Tibial artery (tissue), 4 donors: ENCODE measurements at places on chromosomes 7 and 10.
A peak's percentile ranks its signal among the peaks of the same experiment; 100 is the strongest.

DNA sequence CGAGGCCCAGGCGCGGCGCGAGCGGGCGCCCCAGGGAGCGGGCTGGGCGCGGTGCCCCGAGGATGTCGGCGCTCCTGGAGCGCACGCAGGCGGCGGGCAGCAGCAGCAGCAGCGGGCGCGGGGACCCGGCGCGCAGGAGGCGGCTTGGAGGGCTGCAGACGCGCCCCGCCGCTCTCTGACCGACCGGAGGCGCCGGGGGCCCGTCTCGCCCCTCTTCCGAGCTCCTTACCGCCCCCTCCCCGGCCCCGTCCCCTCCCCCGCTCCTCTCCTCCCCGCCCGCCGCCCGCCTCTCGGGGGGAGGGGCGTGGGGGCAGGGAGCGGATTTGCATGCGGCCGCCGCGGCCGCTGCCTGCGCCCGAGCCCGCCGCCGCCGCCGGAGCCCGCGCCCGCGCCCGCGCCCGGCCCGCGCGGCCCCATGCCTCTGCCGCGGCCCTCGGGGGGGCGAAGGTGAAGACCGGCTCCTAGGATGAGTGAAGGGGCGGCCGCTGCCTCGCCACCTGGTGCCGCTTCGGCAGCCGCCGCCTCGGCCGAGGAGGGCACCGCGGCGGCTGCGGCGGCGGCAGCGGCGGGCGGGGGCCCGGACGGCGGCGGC, at the start of gene NRG3:
NRG3 (plus strand) TSS at position 320 of the 592 bp plus-strand sequence.
- DNase-seq: no peak
- peaks cover 22% of the 10 kb centered on the region for H3K4me1 ChIP-seq
- no peaks in the 10 kb centered on the region for H3K36me3 ChIP-seq
- no peak within 1 kb of the TSS for H3K27ac ChIP-seq

DNA sequence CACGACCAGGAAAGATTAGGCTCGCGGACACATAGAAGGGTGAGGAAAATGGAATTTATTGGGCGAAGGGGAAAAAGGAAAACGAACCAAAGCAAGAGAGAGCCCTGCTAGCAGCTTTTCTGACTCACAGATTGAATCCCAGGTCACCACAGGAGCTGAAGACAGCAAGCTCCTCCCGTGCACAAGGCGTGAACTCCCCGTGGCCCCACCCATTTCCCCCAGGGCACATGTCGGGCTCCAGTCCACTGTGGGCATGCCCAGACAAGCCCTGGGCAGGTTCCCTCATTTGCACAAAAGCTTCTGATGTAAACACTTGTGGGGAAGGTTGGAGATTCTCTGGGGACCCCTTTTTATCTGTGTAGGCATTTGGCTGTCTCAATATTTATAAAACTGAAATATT, 582.4 kb downstream of the SUGCT start:
- H3K4me1 ChIP-seq: peaks cover 37% of the 10 kb centered on the region
- no peaks in the 10 kb centered on the region for H3K27me3 ChIP-seq
- H3K36me3 ChIP-seq: no peaks in the 10 kb centered on the region
- peak overlapping the region; percentile 19 for H3K4me3 ChIP-seq
- DNase-seq: peak; percentile 69

GRCh38 chr10:23413629-23414089, 25.2 kb upstream of the OTUD1 start:
- H3K27ac ChIP-seq: no peak overlapping the region
- DNase-seq: no peak
- no peaks in the 10 kb centered on the region for H3K4me1 ChIP-seq
- H3K27me3 ChIP-seq: no peaks in the 10 kb centered on the region
- H3K36me3 ChIP-seq: no peaks in the 10 kb centered on the region

DNA sequence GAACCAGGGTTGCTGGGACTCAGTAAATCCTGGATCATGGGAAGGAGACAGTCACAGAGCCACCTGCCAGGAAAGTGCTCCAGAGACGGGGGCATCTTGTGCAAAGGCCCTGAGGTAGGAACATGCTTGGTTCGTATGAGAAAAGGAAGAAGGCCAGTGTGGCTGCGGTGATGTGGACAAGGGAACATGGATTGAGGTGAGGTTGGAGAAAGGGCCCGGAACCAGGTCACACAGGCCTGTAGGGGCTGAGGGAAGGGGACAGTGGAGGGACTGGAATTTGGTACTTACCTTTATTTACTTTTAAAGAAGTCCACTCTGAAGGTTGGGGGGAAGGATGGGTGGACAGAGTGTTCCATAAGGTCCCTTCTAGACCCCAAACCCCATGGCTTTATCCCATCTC, 32.9 kb upstream of the CXCL12 start:
- no peaks in the 10 kb centered on the region for H3K36me3 ChIP-seq
- no peak overlapping the region for H3K27ac ChIP-seq
- H3K27me3 ChIP-seq: no peaks in the 10 kb centered on the region
- no peak for DNase-seq
- no peak overlapping the region for H3K4me3 ChIP-seq

DNA sequence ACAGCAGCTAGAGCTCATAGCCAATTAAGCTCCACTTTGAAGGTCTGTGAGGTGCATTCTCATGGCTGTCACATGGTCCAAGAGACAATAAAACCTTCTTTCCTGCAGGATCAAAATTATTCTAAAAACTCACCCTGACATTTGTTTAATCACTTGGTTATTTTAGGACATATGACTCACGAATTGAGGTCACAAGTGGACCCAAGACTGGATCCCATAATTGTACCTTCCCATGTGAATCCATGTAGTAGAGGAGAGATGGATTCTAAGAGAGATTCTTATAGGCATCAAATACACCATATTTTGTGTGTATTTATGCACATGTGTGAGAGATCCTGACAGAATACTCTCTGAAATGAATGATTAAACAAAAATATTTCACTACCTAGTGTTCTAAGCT, 18.1 kb downstream of the POLR1F start:
- no peak overlapping the region for H3K4me3 ChIP-seq
- H3K27ac ChIP-seq: no peak overlapping the region
- no peak for DNase-seq
- H3K27me3 ChIP-seq: no peaks in the 10 kb centered on the region

DNA sequence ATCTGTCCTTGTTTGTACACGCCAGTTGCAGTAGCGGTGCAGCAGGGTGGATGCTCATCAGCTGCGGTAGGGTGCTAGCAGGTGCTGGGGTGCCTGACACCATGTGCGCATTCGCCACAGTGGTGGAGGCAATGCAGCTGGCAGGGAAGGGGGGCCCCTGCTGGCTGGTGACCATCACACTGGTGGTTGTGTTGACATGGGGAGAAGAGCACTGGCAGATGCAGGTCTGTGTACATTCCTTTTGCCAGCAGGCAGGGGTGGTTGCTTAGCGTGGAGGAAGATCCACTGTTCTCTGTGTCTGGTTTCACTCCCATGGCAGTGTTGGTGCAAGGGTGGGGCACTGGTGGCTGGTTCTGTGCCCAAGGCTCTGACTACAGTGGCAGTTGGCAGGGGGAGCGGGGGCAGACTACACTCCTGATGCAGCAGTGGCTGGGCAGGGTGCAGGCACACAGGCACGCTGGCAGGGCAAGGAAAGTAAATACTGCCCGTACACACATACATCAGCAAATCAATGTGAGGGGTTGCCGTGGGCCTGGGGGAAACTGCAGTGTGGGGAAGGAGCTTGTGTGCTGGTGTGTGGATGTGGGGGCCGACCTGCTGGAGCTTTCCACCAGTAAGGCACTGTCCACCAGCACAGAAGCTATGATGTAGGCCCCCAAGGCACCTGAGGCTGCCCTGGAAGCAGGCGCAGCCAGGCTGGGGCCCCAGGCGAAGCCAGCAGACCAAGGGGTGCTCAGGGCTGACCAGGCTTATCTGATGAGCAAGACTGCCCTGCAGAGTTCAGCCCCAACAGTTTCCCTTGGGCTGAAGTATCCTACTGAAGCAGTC, 87.2 kb upstream of the UNC5B start:
- no peak overlapping the region for H3K4me3 ChIP-seq
- H3K36me3 ChIP-seq: no peaks in the 10 kb centered on the region
- no peaks in the 10 kb centered on the region for H3K27me3 ChIP-seq
- no peak for DNase-seq
- H3K4me1 ChIP-seq: no peaks in the 10 kb centered on the region
- H3K27ac ChIP-seq: no peak overlapping the region

- H3K4me3 ChIP-seq: no peak overlapping the region
- DNase-seq: no peak
- no peaks in the 10 kb centered on the region for H3K4me1 ChIP-seq
- H3K36me3 ChIP-seq: peaks cover 5% of the 10 kb centered on the region
These were observed 150.4 kb upstream of the FEZF1 start for GRCh38 chr7:122454776-122455507.

DNA sequence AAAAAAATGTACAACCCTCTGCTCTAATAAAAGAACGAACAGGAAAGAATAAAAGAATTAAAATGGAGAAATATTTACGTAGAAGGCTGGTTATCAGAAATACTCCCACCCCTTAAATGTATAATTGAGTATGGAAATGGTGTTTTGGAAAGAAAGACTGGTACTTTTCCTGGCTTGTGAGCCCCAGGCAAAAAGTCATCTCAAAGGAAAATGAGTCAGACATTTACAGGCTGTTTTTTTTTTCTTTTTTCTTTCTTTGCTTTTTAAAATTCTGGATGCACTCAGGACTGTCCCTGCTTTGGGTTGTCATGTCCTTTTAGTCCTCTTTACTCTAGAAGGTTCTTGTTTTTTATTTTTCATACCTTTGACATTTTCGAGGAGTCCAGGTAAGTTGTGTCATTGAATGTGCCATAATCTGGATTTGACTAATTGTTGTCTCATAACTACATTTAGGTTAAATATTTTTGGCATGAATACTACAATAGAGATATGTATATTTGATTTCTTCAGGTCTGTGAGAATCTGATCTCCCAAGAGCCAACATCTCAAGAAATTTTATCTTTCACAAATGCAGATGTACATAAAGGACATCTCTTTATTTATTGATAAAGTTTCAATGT, 313.0 kb upstream of the GLI3 start:
- no peaks in the 10 kb centered on the region for H3K4me1 ChIP-seq
- H3K4me3 ChIP-seq: no peak overlapping the region
- no peak for DNase-seq
- H3K27me3 ChIP-seq: no peaks in the 10 kb centered on the region

DNA sequence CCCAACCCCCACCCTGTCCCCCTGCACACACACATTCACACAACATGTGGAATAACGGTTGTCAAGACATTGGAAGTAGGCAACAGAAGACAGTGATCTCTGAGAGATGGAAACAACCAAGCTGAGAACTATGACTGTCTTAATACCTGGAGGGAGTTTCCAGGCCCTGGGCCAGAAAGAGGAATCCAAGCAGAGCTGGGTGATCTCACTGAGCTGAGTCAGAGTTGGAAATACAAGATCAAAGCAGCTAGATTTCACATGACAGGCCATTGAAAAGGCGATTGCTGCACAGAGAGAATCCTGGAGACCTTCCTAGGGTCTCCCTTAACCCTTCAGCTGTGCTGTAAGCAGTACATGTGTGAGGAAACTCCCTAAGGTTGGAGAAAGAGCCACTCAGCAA, 165.8 kb upstream of the PRSS1 start:
- H3K4me3 ChIP-seq: no peak overlapping the region
- no peaks in the 10 kb centered on the region for H3K36me3 ChIP-seq
- no peaks in the 10 kb centered on the region for H3K27me3 ChIP-seq
- no peak overlapping the region for H3K27ac ChIP-seq
- no peak for DNase-seq

GRCh38 chr7:24754906-24755506, 2.3 kb downstream of the GSDME start:
- no peak for DNase-seq
- no peak overlapping the region for H3K4me3 ChIP-seq
- no peak overlapping the region for H3K27ac ChIP-seq
- H3K27me3 ChIP-seq: no peaks in the 10 kb centered on the region
- H3K36me3 ChIP-seq: no peaks in the 10 kb centered on the region

GRCh38 chr7:40799493-40800403, 664.9 kb downstream of the SUGCT start:
- DNase-seq: no peak
- H3K36me3 ChIP-seq: no peaks in the 10 kb centered on the region
- peak overlapping the region; percentile 36 for H3K27ac ChIP-seq
- H3K27me3 ChIP-seq: no peaks in the 10 kb centered on the region
- H3K4me1 ChIP-seq: peaks cover 24% of the 10 kb centered on the region
